ENCODE measurements at places on chromosomes 4 and X.

- DNase-seq = no peak
Observed at GRCh38 chr4:58191109-58191508, 1080.9 kb upstream of the IGFBP7 start.

DNA sequence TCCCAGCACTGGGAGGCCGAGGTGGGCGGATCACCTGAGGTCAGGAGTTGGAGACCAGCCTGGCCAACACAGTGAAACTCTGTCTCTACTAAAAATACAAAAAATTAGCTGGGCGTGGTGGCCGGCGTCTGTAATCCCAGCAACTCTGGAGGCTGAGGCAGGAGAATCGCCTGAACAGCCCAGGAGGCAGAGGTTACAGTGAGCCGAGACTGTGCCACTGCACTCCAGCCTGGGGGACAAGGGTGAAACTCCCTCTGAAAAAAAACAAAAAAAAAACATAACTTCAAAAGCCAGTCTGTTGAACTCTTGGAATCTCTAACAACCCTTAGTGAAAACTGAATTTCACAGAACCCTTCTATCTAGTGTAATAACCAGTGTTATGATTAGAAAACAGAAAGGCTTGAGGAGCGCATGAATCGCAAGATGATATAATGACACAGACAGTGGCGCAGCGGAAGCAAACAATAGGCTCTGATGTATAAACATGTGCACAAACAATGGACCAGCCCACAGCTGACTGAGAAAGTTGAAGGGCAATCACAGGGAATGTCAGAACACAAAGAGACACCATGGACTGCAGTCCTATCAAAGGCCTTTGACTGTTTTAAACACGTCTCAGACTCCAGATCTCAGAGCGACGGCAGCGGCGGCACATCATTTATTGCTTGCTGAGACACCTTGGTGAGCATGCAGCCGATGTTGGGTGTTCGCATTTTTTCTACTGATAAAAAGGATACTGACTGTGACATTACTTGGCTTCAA lies 81.6 kb downstream of the NSUN7 start:
- DNase-seq = no peak

GRCh38 chrX:11836284-11836683 lies 78.2 kb downstream of the MSL3 start:
- no peak for DNase-seq

DNA sequence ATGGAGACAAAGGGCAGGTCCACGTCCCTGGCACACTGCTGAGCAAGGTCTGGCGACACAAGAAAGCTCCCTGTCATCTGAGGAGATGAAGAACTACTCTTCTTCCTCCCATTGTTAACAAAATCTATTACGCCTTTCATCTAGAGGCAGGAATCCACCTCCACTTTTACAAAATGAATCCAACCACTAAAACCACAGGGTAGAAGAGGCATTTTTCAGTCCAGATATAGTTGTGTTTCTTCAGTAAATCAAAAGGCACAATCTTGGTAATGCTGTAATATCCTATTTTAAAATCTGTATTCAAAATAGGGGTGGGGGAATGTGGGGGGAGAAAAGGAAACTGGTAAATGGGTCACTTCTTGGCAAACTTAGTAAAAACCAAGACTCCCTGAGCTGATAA lies 101.4 kb downstream of the CDS1 start:
- no peak for DNase-seq

DNA sequence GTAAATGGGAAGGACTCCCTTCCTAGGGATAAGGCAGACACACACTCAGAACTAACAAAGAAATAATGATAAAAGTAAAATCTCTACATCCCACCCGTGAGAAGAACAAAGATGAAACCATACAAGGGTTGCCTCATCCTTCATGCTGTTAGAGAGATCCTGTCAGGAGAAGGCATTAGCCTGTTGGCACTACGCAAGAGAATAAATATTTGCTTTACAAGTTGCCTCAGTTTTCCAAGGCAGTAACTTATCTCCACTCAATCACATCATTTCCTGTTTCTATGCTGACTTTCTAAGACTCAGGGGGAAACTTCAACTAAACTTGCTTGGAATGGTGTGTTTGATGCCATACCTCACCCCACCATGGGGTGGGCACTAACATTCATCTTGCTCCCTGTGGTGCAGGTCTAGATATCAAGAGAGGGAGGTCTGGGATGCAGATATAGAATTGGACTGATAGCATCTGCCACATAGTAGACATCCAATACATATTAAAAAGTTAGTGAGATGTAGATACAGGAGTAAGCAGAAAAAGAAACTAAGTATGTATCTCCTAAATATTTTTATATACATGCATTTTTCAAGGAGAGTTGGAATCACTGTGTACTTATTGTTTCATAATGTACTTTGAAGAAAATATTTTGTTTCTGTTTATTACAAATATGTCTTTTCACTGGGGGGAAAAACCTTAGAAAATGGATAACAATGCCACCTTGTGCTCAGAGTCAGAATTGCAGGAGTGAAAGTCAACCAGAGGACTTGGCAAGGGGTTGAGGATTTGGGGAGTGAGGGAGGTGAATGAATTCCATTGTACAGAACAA lies 57.2 kb upstream of the BEX4 start:
- peak; percentile 2 for DNase-seq

- no peak for DNase-seq
Observed at GRCh38 chr4:46856333-46856732, 52.7 kb downstream of the COX7B2 start.

DNA sequence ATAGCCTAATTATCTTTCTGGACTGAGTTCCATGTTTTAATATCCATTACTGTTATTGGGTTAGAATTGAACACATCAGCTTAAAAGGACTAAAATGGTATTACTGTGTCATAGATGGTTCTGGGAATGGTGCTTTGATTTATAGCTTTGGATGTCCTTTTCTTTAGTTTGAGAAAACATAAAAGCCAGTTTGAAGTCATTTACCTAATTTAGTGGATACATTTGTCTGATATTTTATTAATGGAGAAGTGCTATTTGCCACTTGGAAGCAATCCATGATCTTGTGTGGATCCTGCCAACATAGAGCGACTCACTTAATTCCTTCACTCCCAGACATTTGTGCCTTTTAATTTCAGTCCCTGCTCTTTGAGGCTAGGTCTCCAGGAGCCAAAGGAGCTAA lies 212.4 kb upstream of the PACRGL start:
- no peak for DNase-seq

- DNase-seq = no peak
Observed at GRCh38 chr4:157225096-157225495, 4.6 kb downstream of the GRIA2 start.

- no peak for DNase-seq
Observed at GRCh38 chr4:129994715-129995114, 898.8 kb downstream of the C4orf33 start.

GRCh38 chr4:129143359-129143758 lies 47.4 kb downstream of the C4orf33 start:
- DNase-seq = no peak

DNA sequence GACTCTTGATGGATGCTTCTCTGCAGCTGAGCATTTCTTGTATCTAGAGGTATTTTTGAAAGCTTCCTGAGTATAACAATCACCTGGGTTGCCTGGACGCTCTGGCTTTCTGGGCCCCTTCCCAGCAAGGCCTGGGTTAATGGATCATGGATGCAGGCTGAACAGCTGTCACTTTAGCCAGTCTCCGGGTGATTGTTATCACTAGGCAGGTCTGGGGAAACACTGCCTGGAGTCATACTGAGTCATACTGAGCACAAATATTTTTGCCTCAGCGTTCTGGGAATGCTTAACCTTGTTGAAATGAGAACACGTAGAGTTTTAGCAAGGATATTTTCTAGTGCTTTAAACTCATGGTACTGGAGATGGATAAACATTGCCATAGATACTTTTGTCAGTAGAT lies 102.6 kb downstream of the PHEX start:
- no peak for DNase-seq

GRCh38 chr4:39367166-39367565 lies 1.0 kb upstream of the RFC1 start:
- DNase-seq = no peak

GRCh38 chr4:111040904-111041303 lies 418.0 kb upstream of the PITX2 start:
- DNase-seq = no peak

- no peak for DNase-seq
Observed at GRCh38 chr4:81622474-81623184, 150.9 kb upstream of the RASGEF1B start.

GRCh38 chr4:10200869-10201268 lies 84.3 kb upstream of the WDR1 start:
- no peak for DNase-seq

- DNase-seq = no peak
Observed at GRCh38 chr4:21688596-21689265, 259.8 kb downstream of the KCNIP4 start.

DNA sequence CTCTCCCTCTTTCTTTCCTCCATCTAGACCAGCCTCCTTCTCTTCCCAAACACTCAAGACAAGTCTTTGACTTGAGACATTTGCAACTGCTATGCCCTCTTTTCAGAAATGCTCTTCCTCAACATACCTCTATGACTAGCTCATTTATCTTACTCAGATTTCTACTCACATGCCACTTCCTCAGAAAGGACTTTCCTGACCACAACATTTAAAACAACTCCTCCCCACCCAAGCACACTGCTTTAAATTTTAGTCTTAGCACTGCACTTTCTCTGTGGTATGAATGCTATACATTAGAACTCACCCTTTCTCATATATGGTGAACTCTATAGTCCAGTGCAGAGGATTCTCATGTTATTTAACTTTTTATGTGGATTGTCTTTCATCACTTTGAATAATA lies 28.4 kb upstream of the SULT1E1 start:
- no peak for DNase-seq

DNA sequence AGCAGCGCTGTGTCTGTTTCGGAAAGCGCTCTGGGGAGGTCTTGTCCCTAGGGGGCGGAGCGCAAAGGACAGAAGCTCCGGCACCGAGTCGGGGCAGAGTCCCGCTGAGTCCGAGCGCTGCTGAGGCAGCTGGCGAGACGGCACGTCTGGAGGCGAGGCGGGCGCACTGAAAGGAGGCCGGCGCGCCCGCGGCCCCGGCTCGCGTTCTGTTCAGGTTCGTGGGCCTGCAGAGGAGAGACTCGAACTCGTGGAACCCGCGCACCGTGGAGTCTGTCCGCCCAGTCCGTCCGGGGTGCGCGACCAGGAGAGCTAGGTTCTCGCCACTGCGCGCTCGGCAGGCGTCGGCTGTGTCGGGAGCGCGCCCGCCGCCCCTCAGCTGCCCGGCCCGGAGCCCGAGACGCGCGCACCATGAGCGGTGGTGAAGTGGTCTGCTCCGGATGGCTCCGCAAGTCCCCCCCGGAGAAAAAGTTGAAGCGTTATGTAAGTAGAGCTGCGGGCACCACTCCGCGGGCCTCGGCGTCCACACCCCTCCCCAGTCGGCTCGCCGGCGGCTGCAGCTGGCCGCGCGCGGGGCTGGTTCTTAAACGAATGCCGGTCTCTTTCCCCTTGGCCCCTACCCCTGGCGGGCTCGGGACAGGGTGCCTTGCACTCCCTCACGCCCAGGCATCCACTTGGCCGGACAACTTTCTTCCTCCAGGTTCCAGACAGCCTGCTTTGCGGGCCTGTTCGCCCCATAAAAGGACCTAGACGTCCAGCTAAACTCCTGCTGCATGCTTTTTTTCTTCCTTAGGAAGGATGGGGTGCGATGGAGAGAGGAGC lies at the start of gene GAB1:
GAB1 (plus strand) TSS at position 96 of the 819 bp plus-strand sequence; CDS start at position 409, 313 bp downstream.
- peak; percentile 24 for DNase-seq

DNA sequence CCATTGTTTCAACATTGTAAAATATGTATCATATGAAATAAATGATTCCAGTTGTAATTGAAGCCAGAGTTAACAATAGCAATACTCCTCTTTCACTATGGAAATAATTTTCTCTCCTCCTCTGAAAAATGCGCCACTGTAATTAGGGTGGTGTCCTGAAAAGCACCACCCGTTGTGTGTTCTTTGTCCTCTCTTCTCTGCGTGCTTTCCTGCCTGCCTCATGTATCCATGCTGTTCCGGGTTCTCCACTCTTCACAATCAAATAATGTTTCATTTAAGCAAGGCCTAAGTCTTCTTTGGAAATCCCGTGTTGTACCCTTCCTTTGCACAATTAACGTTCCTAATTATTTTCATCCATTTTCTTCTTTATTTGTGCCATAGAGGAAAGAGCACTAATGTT lies 293.3 kb downstream of the ADGRL3 start:
- no peak for DNase-seq

DNA sequence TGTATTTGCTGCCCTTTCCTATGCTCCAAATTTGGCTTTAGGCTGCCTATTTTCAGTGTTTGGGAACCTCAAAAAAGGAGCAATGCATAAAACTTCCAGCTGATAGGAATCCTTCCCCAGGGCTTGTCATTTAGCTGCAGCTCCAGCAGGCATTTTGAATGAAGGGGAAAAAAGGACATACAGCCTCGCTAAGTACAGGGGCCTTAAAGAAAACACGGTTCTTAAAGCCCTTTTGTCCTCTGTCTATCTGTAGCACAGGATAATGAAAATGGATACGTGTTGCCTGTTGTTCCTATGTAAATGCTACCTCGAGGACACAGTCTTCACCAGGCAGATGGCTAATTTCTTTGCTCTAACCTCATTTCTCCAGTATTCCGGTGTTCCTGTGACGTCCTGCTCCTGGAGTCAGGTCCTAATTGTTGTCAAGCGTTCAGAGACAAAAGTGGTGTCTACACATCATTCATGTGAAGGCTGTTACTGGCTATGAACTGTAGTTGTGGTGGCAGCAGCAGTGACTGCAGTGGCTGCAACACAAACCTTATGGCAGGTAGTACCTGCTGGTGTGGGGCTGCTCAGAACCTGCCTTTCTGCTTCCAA lies 117.4 kb downstream of the MGST2 start:
- DNase-seq = no peak

DNA sequence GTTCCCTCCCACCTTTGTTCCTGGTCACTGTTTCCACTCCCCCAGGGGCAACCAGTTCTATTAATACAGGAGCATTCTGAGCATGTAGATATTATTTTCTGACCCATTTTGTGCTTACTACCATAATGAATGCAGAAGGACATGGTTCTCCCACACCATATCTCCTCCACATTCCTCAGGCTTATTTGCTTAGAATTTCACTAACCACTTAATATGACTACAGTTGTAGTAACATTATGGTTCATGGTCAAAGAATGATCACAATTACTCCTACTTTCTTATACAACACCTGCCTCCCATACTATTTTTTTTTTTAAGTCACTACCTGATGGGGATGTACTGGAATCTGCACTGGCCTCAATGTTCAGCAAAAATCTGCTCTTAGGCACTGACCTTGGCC lies 7.5 kb upstream of the FAM184B start:
- no peak for DNase-seq

DNA sequence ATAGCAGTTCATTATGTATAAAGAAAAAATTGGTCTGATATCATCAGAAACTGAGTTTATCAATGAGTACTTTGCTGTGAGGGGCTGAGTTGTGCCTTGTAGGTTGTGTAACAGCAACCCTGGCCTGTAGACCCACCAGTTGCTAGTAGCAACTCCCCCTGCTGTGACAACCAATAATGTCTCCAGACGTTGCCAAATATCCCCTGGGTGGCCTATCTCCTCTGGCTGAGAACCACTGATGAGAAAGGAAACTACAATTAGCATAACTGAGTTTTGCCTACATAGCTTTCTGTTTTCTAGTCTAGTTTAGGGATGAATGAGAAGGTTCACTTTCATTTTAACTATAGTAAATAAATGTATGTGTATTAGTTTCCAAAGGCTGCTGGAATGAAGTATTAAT lies 234.1 kb downstream of the CPE start:
- DNase-seq = no peak

Data from stimulated activated CD4-positive, alpha-beta T cell treated with anti-CD3 and anti-CD28 coated beads, Interleukin-2, amount 100 ng/mL, for 24 hours (primary cell).